ENCODE measurements at places on chromosomes 13 and 19. TPM values are rescaled to one million over a fixed set of nuclear protein-coding genes. Genes with fewer than 3 reads are reported as not detected.

Gene ERICH6B
- not detected for total RNA-seq

Gene ZNF420
- 7.2 TPM for total RNA-seq

Gene LGALS14
- total RNA-seq = not detected

Gene DKKL1
- not detected for total RNA-seq

DNA sequence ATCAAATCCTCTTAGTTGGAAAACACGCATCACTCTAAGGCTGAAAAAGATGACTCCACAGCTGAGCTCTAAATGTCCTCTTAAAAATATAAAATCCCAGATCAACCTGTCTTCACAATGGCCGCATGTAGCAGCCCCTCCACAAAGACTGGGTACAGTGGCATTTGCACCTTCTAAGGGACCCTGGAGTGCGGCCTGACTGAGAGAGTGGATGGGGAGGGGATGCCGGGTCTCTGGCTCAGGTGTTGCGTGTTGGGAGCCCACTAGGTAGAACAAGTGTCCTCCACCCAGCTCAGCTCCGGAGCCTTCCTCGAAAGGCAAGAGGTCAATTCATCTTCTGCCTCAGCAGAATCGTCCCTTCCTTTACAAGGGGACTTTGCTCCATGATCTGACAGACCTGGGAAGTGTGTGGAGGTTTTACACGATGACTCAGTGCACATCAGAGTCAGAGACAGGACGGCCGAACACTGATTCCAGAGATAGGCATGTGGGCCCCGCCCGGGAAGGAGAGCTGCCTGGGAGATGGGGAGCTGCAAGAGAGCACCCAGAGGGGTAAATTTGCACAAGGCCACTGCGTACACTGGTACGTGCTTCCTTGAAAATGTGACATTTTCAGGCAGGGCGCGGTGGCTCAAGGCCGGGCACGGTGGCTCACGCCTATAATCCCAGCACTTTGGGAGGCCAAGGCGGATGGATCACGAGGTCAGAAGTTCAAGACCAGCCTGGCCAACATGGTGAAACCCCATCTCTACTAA is 23.5 kb upstream of the SLC15A1 start:
- no peak overlapping the region for H3K27ac ChIP-seq
- H3K27me3 ChIP-seq = peaks cover 6% of the 10 kb centered on the region
- no peak overlapping the region for H3K4me3 ChIP-seq
- peak; percentile 97 for DNase-seq
- no peaks in the 10 kb centered on the region for H3K4me1 ChIP-seq

- DNase-seq = no peak
- no peaks in the 10 kb centered on the region for H3K27me3 ChIP-seq
- no peak overlapping the region for H3K27ac ChIP-seq
- no peak overlapping the region for H3K4me3 ChIP-seq
- H3K4me1 ChIP-seq = no peaks in the 10 kb centered on the region
These were observed 38.0 kb downstream of the ADGRE1 start for GRCh38 chr19:6925386-6925785.
